ENCODE measurements at places on chromosomes 5 and 9.

DNA sequence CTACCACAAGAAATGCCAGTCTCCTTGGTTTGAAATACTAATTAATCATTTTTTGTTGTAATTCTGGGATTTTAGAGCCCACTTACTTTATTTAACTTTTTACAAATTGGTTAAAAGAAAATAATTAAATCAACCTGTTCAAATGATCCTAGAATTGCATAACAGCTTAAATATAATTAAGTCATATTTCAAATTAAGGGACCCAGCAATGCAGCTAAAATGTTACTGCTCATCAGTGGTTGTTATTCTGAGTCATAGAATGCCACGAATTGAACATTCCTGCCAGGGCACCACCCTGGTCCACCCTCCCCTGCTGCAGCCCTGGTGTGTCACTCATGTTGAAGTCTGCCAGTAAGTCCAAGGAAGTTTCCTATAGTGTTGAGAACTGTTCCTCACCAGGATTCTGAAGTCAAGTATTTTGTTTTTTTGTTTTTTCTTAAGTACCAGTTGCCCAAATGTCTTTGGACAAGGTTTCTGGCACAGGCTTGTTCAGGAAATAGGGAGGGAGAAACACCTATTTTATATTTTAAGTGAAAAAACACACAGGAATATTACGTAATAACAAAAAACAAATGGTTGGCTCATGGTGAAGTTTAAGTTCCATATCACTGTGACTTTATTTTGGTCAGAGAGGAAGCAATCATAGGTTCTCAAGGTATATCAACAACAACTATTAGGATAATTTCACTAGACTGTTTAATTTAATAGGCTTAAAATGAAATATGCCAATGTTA is 4.3 kb upstream of the ITGA1 start:
- no peak for DNase-seq

GRCh38 chr9:15529566-15530324 is 19.0 kb upstream of the PSIP1 start:
- no peak for DNase-seq

GRCh38 chr9:16252616-16253015 is 617.9 kb downstream of the BNC2 start:
- no peak for DNase-seq

DNA sequence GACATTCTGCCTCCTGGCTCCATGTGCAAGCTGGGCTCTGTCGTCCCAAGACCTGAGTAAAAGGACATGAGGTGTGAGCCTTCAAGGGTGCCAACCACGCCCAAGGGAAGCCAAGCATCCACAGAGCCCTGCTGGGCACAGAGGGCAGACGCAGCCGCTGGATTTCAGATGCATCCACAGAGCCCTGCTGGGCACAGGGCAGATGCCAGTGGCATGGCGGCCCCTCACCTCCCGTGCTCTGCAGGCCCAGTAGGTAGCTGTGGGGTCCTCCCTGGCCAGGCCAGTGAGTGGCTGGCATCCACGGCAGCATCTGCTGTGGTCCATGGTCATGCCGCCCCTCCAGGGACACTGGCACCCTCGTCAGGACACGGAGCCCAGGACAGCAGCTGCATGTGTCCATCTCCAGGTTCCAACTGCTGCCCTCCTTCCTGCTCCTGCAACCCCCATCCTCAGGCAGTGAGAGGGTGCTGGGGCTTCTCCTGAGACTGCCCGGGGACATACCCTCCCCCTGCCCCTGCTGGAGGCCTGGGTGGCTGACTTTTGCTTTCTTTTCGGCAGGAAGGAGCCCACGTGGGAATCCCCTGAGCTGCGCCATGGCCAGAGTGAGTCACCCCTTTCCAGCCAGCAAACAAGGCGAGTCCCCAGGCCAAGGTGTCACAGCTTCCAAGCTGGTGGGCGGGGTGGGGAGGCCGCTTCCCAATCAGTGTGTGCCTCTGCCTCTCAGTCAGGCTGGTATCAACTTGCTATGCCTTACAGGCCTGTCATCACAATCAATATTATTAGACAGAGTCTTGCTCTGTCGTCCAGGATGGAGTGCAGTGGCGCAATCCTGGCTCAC is 4.0 kb upstream of the TRAF2 start:
- peak; percentile 84 for DNase-seq

GRCh38 chr5:35899800-35900199 is 38.6 kb downstream of the CAPSL start:
- no peak for DNase-seq

- DNase-seq, result no peak
These were observed 15.4 kb upstream of the B4GALT1 start for GRCh38 chr9:33182519-33182918.

DNA sequence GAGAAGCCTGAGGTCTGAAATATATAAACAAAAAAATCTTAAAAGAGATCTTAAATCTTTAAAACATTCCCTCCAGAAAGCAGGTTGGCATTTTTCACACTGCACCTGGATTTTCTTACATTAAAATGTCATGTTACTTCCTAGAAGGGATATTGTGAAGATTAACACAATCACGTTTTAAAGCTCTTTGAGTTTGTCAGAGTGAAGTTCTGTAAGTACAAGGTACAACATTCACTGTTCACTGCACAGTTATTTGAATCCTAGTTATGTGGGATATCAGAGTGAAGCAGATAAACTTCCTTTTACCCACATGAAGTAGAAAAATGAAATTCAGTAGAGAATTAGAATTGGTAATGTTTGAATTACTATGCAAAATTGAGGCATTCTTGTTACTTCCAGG is 353.6 kb upstream of the RGMB start:
- no peak for DNase-seq

- no peak for DNase-seq
These were observed 2.6 kb upstream of the CCDC187 start for GRCh38 chr9:136306211-136307208.

- no peak for DNase-seq
These were observed 14.0 kb downstream of the SNX18 start for GRCh38 chr5:54531546-54531945.

DNA sequence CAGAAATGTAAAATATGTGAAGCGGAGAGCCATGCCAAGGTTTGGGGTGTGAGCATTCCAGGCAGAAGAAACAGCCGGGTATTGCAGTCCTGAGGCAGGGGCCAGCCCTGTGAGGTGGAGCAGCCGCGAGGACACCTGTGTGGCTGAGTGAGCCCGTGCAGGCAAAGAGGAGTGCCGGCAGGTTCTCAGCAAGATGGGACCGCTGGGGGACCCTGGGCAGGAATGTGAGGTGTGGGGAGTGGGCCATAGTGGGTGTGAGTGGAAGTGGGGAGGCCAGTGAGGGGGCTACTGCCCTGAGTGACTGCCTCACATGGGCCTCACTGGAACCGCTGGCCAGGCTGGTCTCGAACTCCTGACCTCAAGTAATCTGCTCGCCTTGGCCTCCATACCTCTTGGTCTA is 8.1 kb upstream of the PRR7 start:
- no peak for DNase-seq

GRCh38 chr9:36164989-36165388 is 4.2 kb upstream of the CCIN start:
- DNase-seq, result no peak

DNA sequence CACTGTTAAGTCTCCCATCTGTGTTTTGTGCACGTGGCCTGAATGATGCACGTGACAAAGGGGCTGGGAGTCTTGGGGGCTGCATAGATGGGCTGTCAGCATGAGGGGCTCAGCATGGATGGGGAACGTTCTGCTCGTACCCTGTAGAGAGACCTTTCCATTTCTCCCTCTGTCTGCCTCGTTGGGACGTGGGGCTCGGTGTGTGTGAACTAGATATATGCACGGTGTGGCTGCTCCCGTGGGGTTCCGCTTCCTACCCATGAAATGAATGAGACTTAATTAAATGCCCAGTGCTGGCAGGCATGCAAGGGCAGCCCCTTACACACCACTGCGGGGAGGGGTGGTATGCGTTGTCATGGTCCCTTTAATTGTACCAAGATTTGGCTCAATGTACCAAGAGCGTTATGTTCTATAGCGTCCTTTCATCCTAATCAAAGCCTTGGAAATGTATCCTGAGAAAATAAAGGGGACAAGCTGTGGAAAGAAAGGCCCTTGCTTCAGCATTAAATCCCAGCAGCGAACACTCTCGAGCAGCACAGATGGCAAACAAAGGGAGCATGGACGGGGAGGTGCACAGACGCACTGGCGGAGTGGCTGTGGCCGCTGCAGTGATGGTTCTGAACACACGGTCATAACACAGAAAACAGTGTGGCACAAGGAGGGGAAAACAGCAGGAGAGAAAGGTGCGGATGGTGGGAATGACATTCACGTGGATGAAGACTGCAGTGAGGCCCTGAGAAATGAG is 66.8 kb downstream of the RASGEF1C start:
- DNase-seq, result no peak

- DNase-seq, result no peak
These were observed 28.1 kb downstream of the NDUFA8 start for GRCh38 chr9:122131401-122132001.

DNA sequence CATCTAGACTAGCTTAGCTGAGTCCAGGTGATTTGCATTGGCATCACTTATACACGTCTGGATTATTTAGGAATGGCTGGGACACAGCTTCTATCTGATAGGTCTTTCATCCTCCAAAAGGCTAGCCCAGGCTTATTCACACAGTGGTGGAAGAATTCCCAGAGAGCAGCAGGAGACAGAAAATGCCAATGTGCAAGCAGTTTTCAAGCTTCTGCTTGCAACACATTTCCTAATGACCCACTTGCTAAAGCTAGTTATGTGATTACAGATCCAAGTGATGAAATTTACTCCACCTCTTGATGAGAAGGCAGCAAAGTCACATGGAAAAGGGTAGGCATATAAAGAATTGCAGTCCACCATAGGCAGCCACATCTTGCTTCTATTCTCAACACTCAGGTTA is 44.2 kb upstream of the MAST4 start:
- no peak for DNase-seq

DNA sequence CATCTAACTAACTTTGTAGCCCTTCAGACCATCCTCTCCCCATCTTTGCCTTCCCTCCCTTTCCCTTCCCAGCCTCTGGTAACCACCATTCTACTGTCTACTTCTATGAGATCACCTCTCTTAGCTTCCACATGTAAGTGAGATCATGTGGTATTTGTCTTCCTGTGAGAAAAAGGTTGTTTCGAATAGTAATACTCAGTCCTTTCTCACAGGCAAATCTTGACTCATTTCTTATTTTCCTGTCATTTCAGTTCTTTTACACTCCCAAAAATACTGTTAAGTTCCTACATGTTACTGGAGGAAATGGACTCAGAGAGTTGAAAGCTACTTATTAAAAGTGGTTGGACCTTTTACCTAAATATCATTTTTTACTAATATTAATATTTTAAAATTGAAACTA is 82.1 kb downstream of the SLF1 start:
- DNase-seq, result no peak

- DNase-seq, result no peak
These were observed 6.0 kb upstream of the PITX1 start for GRCh38 chr5:135040034-135040332.

- DNase-seq, result no peak
These were observed 154.6 kb upstream of the GHR start for GRCh38 chr5:42268630-42269029.

- DNase-seq, result no peak
These were observed 20.7 kb downstream of the NLN start for GRCh38 chr5:65742565-65743231.

GRCh38 chr9:131868766-131869165 is 128.9 kb upstream of the RAPGEF1 start:
- DNase-seq, result no peak

DNA sequence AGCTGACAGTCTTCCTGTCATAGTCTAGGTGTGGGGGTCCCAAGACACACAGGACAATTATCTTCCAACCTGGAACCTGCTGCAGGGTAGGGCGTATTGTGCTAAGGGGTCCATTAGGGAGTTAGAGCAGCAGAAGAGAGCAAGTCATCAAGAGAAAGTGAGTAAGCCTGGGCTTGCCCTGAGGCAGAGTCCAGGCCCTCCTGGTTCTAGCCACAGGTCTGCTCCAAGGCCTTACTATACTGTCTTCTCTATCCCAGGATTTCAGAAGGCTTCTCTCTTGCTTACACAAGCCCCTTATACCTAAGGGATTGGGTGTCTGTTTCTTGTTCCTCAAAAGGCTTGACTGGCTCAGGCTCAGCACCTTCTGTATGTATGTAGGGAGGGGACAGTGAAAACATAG is 7.7 kb downstream of the P4HA2 start:
- no peak for DNase-seq

DNA sequence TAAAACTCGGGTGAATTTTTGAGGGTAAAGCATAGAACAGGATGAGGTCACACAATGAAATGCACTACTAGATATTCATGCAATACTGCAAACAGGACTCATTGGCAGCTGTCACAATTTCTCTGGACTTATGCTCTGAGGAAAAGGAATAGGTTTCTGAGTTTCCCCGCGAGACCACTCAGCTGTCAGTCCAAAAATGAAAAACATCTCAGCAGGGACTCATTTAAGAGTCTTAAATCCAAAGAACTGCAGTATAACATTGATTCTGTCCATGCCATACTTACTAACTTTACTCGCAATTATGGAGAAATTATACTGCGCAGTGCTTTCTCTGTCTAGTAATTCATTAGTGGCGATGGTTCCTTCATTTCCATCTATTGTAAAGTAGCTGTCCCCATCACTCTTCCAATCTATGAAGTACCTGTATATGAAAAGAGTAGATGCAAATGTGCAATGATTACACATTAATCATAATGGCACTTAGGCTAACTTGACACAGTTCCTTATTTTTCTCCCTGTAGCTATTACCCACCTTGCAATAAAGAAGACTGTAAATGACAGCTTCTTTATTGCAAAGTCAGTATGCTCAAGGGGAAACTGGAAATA is 1070.0 kb downstream of the CDH12 start:
- DNase-seq, result no peak

GRCh38 chr9:79572032-79572607 is 355 bp downstream of the TLE4 start:
- DNase-seq, result no peak

DNA sequence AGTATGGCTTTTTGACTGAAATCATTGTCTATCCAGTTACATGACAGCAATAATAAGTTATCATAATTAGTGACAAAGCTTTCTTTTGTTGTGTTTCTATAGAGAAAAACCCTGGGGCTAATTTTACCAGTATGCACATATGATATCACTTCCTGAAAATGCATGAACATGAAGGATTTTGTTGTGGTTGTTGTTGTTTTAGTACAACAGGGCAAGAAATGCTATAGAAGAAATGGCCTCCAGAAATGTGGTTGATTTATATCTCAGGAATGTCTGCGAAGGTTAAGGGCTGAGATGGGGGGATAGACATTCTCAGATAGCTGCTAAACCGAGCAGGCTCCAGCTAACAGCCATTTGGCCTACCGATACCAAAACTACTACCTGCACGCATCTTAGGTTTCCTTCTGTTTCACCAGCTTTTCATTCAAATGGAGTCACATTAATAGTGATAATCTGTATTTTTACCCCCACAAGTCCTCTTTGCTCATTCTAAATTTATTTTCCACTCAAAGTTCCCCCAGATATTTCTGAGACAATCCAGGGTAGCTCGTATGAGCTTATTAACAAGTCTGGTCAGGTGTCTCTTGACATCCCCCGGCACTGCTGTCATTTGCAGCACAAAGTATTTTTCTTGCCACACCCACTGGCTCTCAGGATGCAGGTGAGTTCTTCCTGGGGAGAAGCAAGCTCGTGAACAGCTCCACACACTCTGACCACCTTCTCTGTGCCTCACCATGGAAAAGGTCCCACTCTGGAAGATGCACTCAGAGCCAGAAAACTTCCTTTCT is 232.4 kb upstream of the GAS1 start:
- no peak for DNase-seq
